ENCODE measurements at places on chromosomes 5 and 9.

- DNase-seq, result no peak
Measured at GRCh38 chr5:143776951-143777350, 35.0 kb upstream of the HMHB1 start.

DNA sequence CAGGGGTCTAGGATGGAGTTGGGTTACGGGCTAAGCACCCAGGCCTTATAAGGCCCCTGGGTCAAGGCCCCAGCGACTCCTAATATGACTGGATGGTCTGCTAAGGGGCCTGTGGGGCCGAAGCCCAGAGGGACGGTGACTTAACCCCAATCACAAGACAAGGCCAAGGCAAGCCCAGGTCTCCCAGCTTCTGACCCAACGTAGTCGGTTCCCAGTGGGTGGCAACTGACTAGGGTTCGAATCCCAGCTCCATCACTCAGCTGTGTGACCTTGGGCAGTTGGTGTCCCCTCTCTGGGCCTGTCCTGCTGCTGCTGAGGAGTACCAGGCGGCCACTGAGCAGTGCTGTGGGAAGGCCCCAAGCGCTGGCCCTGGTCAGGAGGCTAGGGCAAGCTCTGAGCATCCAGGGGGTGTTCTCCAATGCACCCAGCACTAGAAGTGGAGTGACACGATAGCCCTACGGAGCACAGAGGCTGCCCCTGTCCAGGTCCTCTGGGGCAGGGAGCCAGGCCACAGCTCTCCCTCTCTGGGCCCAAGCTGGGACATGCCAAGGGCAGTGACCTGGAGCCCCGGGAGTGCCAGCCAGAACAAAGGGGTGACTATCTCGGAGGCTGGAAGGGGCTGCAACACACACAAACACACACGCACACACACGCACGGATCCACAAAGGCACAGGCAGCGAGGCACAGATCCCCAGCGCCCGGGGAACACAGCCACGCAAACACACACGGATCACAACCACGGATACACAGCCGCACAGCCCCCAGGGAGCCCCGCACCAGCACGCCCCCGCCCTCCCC is 512 bp downstream of the AK1 start:
- DNase-seq, result peak; percentile 32

- DNase-seq, result no peak
Measured at GRCh38 chr5:132083071-132083678, 9.6 kb downstream of the CSF2 start.

- DNase-seq, result no peak
Measured at GRCh38 chr5:146440353-146440752, 6.8 kb upstream of the TCERG1 start.

- DNase-seq, result no peak
Measured at GRCh38 chr9:68447611-68448010, 91.2 kb downstream of the PGM5 start.

- peak; percentile 64 for DNase-seq
Measured at GRCh38 chr9:35790385-35791296, 750 bp upstream of the NPR2 start.

GRCh38 chr5:199950-200645 is 8.8 kb downstream of the LRRC14B start:
- DNase-seq, result no peak

- no peak for DNase-seq
Measured at GRCh38 chr5:57635146-57635777, 152.7 kb upstream of the ACTBL2 start.

DNA sequence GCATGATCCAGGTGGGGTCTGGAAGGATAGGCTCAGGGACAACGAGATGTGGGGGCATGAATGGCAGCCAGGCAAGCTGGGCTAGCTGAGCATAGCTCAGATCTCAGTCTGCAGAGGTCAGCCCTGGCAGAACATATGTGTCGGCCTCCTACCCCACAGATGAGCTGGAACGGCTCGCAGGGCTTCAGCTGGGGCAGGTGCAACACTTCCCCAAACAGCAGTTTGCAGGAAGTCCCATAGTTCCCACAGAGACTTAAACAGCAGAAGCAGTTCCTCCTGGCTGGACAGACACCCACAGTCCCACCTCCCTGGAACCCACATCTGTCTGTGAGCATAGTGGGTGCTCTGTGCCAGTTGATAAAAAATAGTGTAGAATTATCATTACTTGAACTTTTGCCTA is 404.6 kb downstream of the GADD45G start:
- DNase-seq, result no peak

- no peak for DNase-seq
Measured at GRCh38 chr9:36053971-36054370, 17.3 kb downstream of the RECK start.

- no peak for DNase-seq
Measured at GRCh38 chr9:130681769-130682420, 11.7 kb upstream of the EXOSC2 start.

- DNase-seq, result no peak
Measured at GRCh38 chr9:99793528-99793927, 28.2 kb upstream of the NR4A3 start.

- DNase-seq, result no peak
Measured at GRCh38 chr5:39191216-39191615, 28.1 kb downstream of the FYB1 start.

- DNase-seq, result no peak
Measured at GRCh38 chr5:67081261-67081660, 115.3 kb downstream of the CD180 start.

DNA sequence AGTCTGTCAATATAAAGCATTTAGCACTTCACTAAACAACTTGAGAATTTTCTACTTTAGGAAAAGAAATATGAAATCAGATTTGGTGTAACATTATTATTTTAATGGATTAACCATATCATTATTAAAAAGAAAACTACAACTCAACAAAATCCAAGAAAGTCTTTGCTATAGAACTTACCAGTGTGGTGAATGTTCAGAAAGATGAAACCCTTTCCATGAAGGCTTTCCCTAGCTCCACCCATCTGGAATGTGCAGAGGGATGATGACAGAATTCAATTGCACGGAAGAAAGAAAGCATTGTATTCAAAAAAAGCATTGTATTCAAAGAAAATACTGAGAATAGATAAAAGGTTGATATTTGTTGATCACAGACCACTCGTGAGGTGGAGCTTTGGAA is 328.6 kb upstream of the NUDT12 start:
- DNase-seq, result no peak

DNA sequence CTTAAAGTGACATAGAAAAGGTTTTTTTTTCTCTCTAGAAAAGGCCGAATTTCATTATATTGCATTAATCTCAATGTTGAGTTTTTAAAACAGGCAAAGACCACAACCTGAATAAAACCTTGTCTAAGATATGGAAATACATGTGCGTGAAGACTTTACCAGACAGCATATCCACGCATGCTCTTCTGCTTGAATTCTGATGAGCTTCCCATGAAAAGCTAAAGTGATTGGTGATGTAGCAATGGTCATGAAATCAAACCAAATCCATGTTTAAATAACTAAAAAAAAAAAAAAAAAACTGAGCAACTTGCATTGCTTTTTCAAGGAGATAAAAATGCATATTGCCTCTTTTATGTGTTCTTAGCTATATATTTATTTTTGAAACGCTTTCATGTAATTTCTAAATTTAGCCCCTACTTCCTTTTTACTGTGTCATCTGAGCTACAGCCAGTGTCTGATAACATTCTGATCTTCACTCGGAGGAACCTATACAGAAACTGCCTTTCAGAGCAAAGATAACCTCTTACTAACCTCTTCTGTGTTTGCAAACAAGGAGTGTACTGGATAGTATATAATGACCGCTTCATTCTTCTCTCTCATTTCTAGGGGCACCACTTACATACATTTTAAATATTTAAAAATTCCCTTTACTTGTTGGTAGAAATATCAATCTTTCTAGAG is 179.1 kb upstream of the GNA14 start:
- DNase-seq, result no peak

- no peak for DNase-seq
Measured at GRCh38 chr9:21919377-21920362, 74.5 kb downstream of the CDKN2A start.

DNA sequence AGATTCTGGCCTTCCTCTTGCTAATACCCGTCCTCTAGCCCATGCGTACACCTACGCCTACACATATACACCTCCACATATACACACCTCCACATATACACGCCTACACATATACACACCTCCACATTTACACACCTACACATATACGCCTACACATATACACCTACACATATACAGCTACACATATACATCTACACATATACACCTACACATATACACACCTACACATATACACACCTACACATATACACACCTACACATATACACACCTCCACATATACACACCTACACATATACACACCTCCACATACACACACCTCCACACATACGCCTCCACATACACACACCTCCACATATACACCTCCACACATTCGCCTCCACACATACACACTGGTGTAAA is 27.2 kb downstream of the AK3 start:
- DNase-seq, result no peak

GRCh38 chr5:135489466-135490244 is 37.5 kb upstream of the TIFAB start:
- DNase-seq, result peak; percentile 80

DNA sequence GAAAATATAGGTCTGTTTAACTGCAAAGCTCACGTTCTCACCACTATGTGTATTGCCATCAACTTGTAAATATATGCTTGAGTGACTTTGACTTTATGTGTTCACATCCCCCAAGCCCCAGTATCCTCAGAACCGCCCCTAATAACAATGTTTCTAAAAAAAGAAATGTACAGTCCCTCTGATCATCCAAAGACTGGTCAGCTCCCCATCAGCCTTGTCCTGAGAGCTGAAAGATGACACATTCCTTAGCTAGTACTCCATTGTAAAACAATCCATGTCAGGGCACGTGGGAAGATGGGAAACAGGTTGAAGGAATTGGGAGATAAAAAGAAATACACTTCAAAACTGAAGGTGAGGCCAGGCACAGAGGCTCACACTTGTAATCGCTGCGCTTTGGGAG is 279.4 kb upstream of the WWC1 start:
- no peak for DNase-seq

All from upper lobe of left lung (tissue), 6 donors.